ENCODE measurements at places on chromosomes 2 and 18.

DNA sequence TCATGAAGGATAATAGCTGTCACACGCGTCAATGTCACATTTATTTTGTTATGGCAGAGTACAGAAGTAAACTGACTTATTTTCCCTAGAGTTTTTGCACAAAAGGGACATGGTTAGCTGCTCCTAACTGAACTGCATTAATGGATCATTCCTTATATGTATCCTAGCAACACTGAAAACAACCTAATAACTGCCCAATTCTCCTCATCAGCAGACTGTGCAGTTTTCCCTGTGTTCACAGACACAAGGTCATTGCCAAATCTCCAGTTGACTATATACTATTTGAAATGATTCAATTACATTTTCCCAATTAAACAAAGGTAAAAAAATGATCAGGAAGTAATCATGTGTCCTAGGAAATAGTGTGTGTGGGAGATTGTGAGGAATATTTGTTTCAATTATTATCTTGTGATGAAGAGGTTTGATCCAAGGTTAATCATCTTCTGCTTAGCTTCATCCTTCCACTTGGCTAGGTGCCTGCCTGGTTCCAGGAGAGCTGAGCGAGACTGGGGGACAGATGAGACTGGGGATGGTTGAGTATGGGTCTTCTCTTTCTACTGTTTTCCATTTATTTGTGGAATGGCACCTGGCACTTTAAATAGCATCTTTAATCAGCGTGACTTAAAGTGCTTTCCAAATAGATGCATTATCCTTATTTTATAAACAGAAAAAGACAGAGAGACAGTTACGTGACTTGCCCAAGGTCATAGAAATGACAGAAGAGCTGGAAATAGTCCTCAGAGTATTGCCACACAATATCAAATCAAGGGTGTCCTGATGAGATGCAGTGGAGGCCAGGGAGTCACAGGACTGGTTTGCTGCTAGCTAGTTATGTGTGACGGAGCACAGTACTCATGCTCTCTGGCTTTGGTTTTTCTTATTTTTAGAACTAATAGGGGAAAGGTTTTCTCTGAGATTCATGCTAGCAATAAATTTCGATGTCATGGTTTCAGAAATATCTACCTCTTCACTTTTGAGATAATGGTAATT is 335.6 kb downstream of the PIK3C3 start:
- no peaks in the 10 kb centered on the region for H3K36me3 ChIP-seq
- H3K27me3 ChIP-seq, result no peaks in the 10 kb centered on the region
- H3K4me3 ChIP-seq, result no peak overlapping the region

DNA sequence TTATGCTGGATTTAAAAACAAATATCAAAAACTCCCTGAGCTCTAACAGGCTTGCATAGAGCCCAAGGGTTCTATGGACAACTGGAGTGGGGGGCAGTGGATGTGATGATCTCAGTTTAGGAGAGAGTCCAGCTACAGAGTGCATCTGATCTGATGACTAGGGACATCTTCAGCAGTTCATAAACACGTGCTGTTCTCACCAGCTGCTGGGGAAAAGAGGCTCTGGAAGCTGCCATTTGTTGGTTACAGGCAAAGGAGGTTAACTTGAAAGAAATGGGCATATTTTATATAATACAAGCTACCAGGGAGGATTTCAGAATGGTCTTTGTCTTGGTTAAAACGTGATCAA is 36.0 kb upstream of the ZNF396 start:
- H3K4me3 ChIP-seq, result no peak overlapping the region
- no peak for DNase-seq
- no peaks in the 10 kb centered on the region for H3K27me3 ChIP-seq
- H3K4me1 ChIP-seq, result no peaks in the 10 kb centered on the region
- no peaks in the 10 kb centered on the region for H3K36me3 ChIP-seq

GRCh38 chr2:222294996-222295367 is 3.8 kb downstream of the PAX3 start:
- H3K36me3 ChIP-seq, result no peaks in the 10 kb centered on the region
- peak; percentile 51 for DNase-seq
- no peaks in the 10 kb centered on the region for H3K4me1 ChIP-seq
- peak overlapping the region; percentile 53 for H3K27ac ChIP-seq

GRCh38 chr2:234330902-234331301 is 166.0 kb downstream of the ARL4C start:
- H3K36me3 ChIP-seq, result no peaks in the 10 kb centered on the region
- no peaks in the 10 kb centered on the region for H3K27me3 ChIP-seq
- H3K4me3 ChIP-seq, result no peak overlapping the region
- H3K4me1 ChIP-seq, result peaks cover 17% of the 10 kb centered on the region

- H3K4me1 ChIP-seq, result peaks cover 8% of the 10 kb centered on the region
- H3K27me3 ChIP-seq, result peaks cover 100% of the 10 kb centered on the region
- no peak overlapping the region for H3K4me3 ChIP-seq
- DNase-seq, result peak; percentile 75
- H3K27ac ChIP-seq, result no peak overlapping the region
- H3K36me3 ChIP-seq, result no peaks in the 10 kb centered on the region
Observed at GRCh38 chr2:118856978-118857676, 9.7 kb upstream of the EN1 start.

DNA sequence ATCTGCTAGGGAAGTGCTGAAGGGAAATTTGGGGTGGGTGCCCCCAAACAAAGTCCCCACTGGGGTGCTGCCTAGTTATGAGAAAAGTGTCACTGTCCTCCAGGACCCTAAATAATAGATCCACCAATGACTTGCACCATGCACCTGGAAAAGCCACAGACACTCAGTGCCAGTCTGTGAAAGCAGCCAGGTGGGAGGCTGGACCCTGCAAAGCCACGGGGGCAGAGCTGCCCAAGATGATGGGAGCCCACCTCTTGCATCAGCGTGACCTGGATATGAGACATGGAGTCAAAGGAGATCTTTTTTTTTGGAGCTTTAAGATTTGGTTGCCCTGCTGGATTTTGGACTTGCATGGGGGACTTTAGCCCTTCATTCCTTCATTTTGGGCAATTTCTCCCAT is 431.6 kb downstream of the ERBB4 start:
- no peaks in the 10 kb centered on the region for H3K36me3 ChIP-seq
- DNase-seq, result no peak
- H3K27me3 ChIP-seq, result no peaks in the 10 kb centered on the region

DNA sequence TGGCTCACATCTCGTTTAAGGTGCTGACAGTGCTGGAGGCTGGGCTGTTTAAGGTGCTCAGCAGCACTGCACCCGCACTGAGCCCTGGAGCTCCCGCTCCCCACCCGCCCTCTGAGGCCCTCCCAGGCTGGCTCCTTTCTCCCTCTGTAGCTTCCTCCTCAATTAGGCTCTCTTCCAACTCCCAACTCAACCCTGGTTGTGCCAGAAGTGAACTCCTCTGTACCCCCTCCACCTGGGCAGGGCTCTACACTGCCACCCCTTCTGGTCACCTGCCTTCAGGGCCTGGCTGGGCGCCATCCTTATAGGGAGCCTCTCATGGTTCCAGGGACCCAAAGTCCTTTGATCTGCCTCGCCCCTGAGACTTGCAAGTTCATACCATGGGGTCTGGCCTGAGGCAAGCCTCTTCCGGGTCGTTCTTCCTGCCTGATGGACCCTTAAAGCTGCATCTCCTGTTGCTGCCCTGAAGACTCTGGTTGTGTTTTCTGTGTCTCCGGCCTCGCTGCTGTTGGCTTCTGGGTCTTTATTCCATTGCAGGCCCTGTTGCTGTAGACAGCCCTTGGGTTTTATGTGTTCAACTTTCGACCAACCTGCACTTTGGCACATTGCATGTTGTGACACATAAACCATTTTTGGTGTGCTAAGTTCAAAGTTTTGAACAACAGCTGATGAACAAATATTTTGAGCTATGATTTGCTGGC is 199.6 kb downstream of the LDLRAD4 start:
- no peaks in the 10 kb centered on the region for H3K36me3 ChIP-seq
- no peak for DNase-seq
- H3K4me1 ChIP-seq, result no peaks in the 10 kb centered on the region
- H3K27ac ChIP-seq, result no peak overlapping the region

Measured in endodermal cell (in vitro differentiated cells).